ENCODE measurements at places on chromosomes 6 and 20. TPM values are rescaled to one million over a fixed set of nuclear protein-coding genes. Genes with fewer than 3 reads are reported as not detected.

Gene RAET1L
- total RNA-seq: not detected

DNA sequence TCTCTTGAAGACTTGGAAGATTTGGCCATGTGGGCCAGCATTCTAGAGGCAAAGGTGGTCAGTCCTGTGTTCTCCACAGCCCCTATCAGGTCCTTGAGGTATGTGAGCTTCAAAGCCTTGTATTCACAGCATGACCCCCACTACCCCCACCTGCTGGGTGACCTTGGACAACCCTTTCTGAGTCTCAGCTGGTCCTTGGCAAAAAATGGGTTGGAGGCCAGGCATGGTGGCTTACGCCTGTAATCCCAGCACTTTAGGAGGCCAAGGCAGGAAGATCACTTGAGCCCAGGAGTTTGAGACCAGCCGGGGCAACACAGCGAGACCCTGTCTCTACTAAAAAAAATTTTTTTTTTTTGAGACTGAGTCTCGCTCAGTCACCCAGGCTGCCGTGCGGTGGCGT, 42.6 kb downstream of the UBE2V1 start:
- H3K36me3 ChIP-seq: no peaks in the 10 kb centered on the region
- H3K4me1 ChIP-seq: peaks cover 11% of the 10 kb centered on the region
- no peak overlapping the region for H3K27ac ChIP-seq
- no peaks in the 10 kb centered on the region for H3K27me3 ChIP-seq
- no peak for DNase-seq

Gene SSTR4
- not detected for total RNA-seq

- no peak overlapping the region for H3K27ac ChIP-seq
- H3K4me3 ChIP-seq: no peak overlapping the region
- H3K4me1 ChIP-seq: peaks cover 6% of the 10 kb centered on the region
- no peak for DNase-seq
Observed at GRCh38 chr6:157755746-157756411, 67.2 kb upstream of the SNX9 start.

- H3K4me3 ChIP-seq: no peak overlapping the region
- no peak overlapping the region for H3K27ac ChIP-seq
- no peaks in the 10 kb centered on the region for H3K27me3 ChIP-seq
- DNase-seq: no peak
- H3K36me3 ChIP-seq: no peaks in the 10 kb centered on the region
Observed at GRCh38 chr6:157029980-157030690, 253.0 kb downstream of the ARID1B start.

DNA sequence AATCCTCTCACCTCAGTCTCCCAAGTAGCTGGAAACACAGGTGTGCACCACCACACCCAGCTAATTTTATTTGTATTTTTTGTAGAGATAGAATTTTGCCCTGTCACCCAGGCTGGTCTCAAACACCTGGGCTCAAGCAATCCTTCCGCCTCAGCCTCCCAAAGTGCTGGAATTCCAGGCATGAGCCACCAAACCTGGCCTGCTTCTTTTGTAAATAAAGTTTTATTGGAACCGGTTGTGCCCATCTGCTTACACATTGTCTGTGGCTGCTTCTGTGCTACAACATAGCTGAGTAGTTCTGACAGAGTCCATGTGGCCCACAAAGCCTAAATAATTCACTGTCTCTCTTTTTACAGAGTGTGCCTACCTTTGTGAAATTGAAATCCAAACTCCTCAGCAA, 109.7 kb upstream of the NRSN1 start:
- no peak overlapping the region for H3K27ac ChIP-seq
- no peaks in the 10 kb centered on the region for H3K27me3 ChIP-seq
- H3K36me3 ChIP-seq: no peaks in the 10 kb centered on the region
- no peak overlapping the region for H3K4me3 ChIP-seq
- H3K4me1 ChIP-seq: no peaks in the 10 kb centered on the region
- DNase-seq: no peak

DNA sequence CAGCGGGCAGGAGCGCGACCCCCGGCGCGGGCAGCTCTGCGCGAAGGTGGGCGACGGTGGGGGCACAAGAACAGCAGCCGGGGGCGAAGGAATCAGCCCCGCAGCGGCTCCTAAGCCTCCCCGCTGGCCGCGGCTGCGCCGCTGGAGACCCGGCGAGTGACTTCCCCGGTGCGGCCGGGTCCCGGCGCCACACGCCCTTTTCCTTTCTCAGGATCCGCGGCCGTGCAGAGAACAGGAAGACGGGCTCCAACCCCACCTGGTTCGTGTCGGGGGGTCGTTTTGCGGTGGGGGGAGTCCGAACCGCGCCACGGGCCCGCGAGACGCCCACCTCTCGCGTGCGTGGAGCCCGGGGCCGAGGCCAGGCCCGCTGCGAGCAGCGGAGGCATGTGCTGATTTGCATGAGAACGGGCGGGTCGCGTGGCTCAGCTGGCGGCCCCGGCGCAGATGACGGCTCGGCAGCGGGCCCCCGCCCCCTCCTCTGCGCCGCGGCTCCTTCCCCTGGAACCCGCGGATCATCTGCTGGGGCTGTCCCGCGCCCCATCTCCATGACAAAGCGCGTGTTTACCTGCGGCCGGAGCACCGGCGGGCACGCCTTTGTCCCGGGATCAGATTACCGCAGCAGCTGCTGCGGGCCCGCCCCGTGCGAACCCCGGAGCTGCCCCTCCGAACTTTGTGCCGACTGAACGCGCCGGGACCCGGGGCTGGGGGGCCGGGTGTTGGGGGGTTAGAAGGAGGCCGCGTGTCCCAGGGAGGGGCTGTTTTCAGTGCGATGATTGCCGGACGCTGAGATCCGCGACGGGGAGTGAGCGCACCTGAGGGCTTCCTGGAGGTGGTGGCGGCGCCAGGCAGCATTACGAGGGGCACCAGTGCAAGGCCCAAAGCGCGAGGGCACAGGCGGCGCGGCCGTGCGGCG, 4.9 kb upstream of the DLL1 start:
- peaks cover 44% of the 10 kb centered on the region for H3K4me1 ChIP-seq
- no peak for DNase-seq

- no peaks in the 10 kb centered on the region for H3K27me3 ChIP-seq
- H3K36me3 ChIP-seq: no peaks in the 10 kb centered on the region
- no peaks in the 10 kb centered on the region for H3K4me1 ChIP-seq
- DNase-seq: no peak
Observed at GRCh38 chr6:54503144-54503543, 194.9 kb downstream of the TINAG start.

GRCh38 chr20:35909176-35909575, 45.1 kb downstream of the SCAND1 start:
- no peak for DNase-seq
- no peak overlapping the region for H3K27ac ChIP-seq
- no peaks in the 10 kb centered on the region for H3K27me3 ChIP-seq
- peaks cover 31% of the 10 kb centered on the region for H3K36me3 ChIP-seq
- H3K4me3 ChIP-seq: no peak overlapping the region
- no peaks in the 10 kb centered on the region for H3K4me1 ChIP-seq

Gene NFATC2
- total RNA-seq: 195 TPM

- no peaks in the 10 kb centered on the region for H3K36me3 ChIP-seq
- DNase-seq: no peak
- no peak overlapping the region for H3K4me3 ChIP-seq
- H3K27me3 ChIP-seq: no peaks in the 10 kb centered on the region
- H3K4me1 ChIP-seq: no peaks in the 10 kb centered on the region
Observed at GRCh38 chr20:41224281-41224680, 86.9 kb downstream of the PLCG1 start.

DNA sequence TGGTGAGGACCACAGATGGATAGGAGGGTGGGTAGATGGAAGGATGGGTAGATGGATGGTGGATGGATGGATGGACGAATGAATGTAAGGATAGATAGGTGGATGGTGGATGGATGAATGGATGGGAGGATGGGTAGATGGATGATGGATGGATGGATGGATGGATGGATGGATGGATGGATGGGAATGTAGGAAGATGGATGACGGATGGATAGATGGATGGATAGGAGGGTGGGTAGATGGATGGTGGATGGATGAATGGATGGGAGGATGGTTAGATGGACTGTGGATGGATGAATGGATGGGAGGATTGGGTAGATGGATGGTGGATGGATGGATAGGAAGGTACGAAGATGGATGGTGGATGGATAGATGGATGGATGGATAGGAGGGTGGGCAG, 51.1 kb downstream of the BPIFB1 start:
- H3K36me3 ChIP-seq: no peaks in the 10 kb centered on the region
- H3K4me3 ChIP-seq: no peak overlapping the region
- no peaks in the 10 kb centered on the region for H3K27me3 ChIP-seq
- no peaks in the 10 kb centered on the region for H3K4me1 ChIP-seq

Gene BACH2
- total RNA-seq: 37.8 TPM

DNA sequence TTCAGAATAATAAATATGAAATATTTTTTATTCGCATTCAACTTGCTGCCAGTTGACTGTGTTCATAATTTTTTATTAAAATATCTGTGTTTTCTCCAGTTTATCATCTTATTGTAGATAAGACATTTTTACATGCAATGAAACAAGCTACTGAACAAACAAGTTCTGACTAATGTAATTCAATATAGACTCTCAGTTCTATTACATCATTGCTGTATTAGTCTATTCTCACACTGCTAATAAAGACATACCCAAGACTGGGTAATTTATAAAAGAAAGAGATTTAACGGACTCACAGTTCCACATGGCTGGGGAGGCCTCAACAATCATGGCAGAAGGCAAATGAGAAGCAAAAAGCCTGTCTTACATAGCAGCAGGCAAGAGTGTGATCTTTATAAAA, 1357.7 kb upstream of the CITED2 start:
- no peak for DNase-seq
- no peaks in the 10 kb centered on the region for H3K27me3 ChIP-seq
- H3K27ac ChIP-seq: no peak overlapping the region
- no peaks in the 10 kb centered on the region for H3K4me1 ChIP-seq
- H3K36me3 ChIP-seq: no peaks in the 10 kb centered on the region
- no peak overlapping the region for H3K4me3 ChIP-seq

GRCh38 chr6:9983168-9983567, 431.7 kb downstream of the TFAP2A start:
- H3K27me3 ChIP-seq: no peaks in the 10 kb centered on the region
- no peak overlapping the region for H3K4me3 ChIP-seq
- no peaks in the 10 kb centered on the region for H3K4me1 ChIP-seq
- H3K27ac ChIP-seq: no peak overlapping the region
- no peak for DNase-seq
- no peaks in the 10 kb centered on the region for H3K36me3 ChIP-seq

Gene MEP1A
- not detected for total RNA-seq

- peak; percentile 70 for DNase-seq
- H3K27ac ChIP-seq: no peak overlapping the region
- no peaks in the 10 kb centered on the region for H3K36me3 ChIP-seq
- no peaks in the 10 kb centered on the region for H3K27me3 ChIP-seq
- no peak overlapping the region for H3K4me3 ChIP-seq
- H3K4me1 ChIP-seq: no peaks in the 10 kb centered on the region
Observed at GRCh38 chr20:9616833-9617461, 102.6 kb downstream of the LAMP5 start.

Gene HLA-DMB
- total RNA-seq: 19.5 TPM
